ENCODE measurements at places on chromosomes 3 and 15.

DNA sequence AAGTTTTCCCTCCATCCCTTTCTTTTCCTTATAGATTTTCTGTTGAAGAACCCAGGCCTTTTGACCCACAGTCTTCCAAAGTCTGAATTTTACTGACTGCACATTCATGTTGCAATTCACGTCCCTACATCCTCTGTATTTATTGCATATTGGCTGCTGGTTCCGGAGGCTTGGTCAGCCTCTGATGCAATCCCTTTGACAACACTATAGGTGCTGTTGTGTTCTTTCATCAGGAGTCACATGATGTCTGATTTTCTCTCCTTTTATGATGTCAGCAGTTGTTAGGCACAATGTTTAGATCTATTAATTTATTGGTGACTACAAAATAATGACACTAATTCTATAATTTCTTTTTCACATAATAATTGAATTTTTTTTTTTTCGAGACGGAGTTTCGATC is 8.7 kb downstream of the CYP1A1 start:
- no peak for DNase-seq
- no peak overlapping the region for H3K27ac ChIP-seq
- no peaks in the 10 kb centered on the region for H3K27me3 ChIP-seq
- H3K36me3 ChIP-seq = no peaks in the 10 kb centered on the region

- H3K4me1 ChIP-seq = no peaks in the 10 kb centered on the region
- DNase-seq = peak; percentile 21
- H3K27ac ChIP-seq = no peak overlapping the region
- no peaks in the 10 kb centered on the region for H3K27me3 ChIP-seq
Observed at GRCh38 chr3:178562143-178562946, 26.1 kb downstream of the KCNMB2 start.

DNA sequence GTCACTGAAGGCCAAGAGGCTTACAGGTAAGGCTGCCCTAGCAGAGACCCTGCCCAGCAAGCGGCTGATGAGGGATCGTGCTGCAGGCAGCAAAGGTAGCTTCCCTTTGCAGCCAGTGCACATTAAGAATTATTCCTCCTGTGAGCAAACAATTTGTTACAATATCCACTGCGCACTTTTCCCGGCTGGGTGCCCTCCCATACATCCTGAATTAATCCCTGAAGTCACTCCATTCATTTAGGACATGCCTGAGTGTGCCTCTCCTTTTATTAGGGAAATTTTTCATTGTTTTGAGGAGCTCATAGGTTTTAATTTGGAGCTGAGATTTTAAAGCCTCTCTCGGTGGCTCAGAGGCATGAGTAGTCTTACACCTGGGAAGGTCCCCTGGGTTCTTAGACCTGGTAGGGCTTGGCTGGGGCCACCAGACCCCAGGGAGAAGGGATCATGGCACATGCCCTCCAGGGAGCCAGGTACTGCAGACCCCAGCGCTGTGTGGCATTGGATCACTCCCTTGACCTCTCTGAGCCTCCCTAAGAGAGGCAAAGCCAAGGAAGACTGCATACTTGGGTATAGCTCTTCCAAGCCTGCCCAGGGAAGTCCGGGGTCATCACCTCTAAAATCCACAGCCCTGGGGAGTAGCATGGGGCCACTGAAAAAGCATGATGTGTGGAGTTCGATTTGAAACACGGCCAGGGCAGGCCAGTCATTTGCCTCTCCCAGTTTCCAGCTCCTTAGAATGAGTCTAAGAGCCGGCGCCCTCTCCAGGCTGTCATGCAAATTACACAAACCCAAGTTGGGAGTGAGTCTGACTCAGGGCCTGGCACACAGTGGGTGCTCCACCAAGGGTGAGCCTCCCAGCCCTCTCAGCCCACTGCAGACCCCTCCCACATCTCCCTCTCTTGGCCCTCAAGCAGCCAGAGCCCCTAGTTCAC is 151.9 kb upstream of the LINGO1 start:
- no peak overlapping the region for H3K27ac ChIP-seq
- H3K36me3 ChIP-seq = no peaks in the 10 kb centered on the region
- no peaks in the 10 kb centered on the region for H3K27me3 ChIP-seq
- peak; percentile 59 for DNase-seq
- H3K4me1 ChIP-seq = no peaks in the 10 kb centered on the region

DNA sequence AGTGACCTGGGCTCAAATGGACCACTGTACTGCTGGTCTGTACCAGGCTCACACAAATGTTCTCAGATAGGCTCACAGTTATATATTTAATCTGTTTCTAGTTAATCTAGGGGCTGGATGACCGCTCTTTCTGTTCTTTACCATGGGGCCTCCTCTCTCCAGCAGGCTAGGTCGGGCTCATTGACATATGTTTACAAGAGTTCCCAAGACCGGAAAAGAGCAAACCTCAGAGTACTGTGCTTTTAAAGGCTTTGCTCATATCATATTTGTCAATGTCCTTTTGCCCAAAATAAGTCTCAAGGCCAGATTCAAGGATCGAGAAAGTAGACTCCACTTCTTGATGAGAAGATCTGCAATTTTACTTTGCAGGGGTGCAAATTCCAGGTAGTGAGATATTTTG is 348.0 kb upstream of the EPHA6 start:
- no peaks in the 10 kb centered on the region for H3K36me3 ChIP-seq
- H3K4me1 ChIP-seq = no peaks in the 10 kb centered on the region
- no peak overlapping the region for H3K27ac ChIP-seq
- H3K4me3 ChIP-seq = no peak overlapping the region

- H3K27ac ChIP-seq = no peak overlapping the region
- no peaks in the 10 kb centered on the region for H3K36me3 ChIP-seq
- no peak for DNase-seq
- no peak overlapping the region for H3K4me3 ChIP-seq
- H3K4me1 ChIP-seq = no peaks in the 10 kb centered on the region
- H3K27me3 ChIP-seq = no peaks in the 10 kb centered on the region
Observed at GRCh38 chr3:14554715-14555114, 14.6 kb upstream of the GRIP2 start.

DNA sequence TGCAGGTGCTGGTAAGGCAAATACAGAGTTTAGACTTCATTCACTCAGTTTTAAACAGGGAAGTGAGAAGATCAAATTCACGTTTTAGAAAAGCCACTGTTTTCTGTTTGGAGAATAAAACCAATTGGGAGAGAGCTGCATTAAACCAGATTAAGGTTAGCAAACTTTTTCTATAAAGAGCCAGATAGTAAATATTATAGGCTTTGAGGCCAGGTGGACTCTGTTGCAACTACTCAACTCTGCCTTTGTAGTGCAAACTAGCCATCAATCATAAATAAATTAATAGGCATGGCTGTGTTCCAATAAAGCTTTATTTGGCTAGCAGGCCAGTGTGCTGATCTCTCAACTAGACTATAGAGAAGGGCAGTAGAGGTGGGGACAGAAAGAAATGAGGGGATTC is 33.5 kb downstream of the SUCLG2 start:
- no peaks in the 10 kb centered on the region for H3K36me3 ChIP-seq
- no peak overlapping the region for H3K27ac ChIP-seq
- H3K4me3 ChIP-seq = no peak overlapping the region
- H3K27me3 ChIP-seq = no peaks in the 10 kb centered on the region

- H3K4me3 ChIP-seq = no peak overlapping the region
- no peak overlapping the region for H3K27ac ChIP-seq
- no peaks in the 10 kb centered on the region for H3K27me3 ChIP-seq
- DNase-seq = no peak
- no peaks in the 10 kb centered on the region for H3K36me3 ChIP-seq
Observed at GRCh38 chr15:82126346-82126745, 80.5 kb upstream of the MEX3B start.

GRCh38 chr3:71447197-71447596 is 136.3 kb downstream of the FOXP1 start:
- no peaks in the 10 kb centered on the region for H3K27me3 ChIP-seq
- no peak overlapping the region for H3K4me3 ChIP-seq
- no peaks in the 10 kb centered on the region for H3K4me1 ChIP-seq
- no peak for DNase-seq

GRCh38 chr3:188915127-188915526 is 256.6 kb upstream of the TPRG1 start:
- H3K36me3 ChIP-seq = no peaks in the 10 kb centered on the region
- H3K4me3 ChIP-seq = no peak overlapping the region
- H3K27me3 ChIP-seq = no peaks in the 10 kb centered on the region
- H3K4me1 ChIP-seq = peaks cover 7% of the 10 kb centered on the region
- H3K27ac ChIP-seq = no peak overlapping the region

DNA sequence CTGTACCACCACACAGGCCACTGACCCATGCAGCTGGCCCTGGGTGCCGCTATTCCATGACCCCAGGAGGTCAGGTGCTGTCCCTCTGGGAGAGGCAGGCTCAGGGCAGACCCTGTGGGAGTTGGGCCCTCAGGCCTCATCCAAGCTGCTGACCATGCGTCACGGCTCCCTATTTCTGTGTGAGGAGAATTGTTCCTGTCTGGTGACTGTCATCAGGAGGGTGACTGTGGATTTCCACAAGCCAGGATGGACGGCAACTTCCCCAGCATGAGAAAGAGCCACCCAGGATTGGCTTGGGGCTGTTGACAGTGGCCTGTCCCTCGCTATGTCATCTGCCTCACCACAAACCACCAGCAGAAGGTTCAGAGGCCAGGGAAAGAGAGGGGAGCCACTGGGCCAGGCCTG is 41.4 kb downstream of the ZDHHC19 start:
- DNase-seq = no peak
- H3K36me3 ChIP-seq = no peaks in the 10 kb centered on the region
- H3K4me1 ChIP-seq = no peaks in the 10 kb centered on the region
- no peak overlapping the region for H3K27ac ChIP-seq
- H3K27me3 ChIP-seq = no peaks in the 10 kb centered on the region

DNA sequence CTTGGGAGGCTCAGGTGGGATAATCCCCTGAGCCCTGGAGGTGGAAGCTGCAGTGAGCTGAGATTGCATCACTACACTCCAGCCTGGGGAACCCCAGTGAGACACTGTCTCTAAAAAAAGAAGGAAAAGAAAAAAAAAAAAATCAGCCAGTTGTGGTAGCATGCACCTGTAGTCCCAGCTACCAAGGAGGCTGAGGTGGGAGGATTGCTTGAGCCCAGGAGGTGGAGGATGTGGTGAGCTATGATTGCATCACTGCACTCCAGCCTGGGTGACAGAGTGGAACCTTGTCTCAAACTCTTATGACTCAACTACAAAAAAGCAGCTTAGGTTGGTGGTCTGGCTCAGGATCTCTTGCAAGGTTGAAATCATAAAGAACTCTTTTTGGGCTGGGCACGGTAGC is 19.3 kb upstream of the GPX1 start:
- no peaks in the 10 kb centered on the region for H3K27me3 ChIP-seq
- H3K4me1 ChIP-seq = no peaks in the 10 kb centered on the region
- DNase-seq = no peak
- peaks cover 7% of the 10 kb centered on the region for H3K36me3 ChIP-seq
- H3K4me3 ChIP-seq = no peak overlapping the region

DNA sequence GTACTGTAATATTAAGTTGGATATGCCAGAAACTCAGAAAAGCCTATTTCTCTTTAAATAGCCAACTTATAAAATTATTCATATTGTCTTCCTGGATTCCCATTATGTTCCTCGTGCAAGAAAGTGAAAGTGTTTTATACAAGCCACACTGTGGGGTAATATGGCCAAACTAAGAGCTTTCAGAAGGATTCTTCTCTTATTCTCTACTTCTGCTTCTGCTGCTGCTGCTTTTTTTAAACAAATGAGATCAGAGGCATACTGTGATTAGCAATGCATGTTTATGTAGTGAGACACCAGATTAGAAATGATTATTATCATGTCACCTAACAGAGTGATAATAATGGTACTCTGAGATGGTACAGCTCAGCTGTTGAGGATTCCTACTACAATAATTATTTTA is 1026.5 kb upstream of the CFAP20DC start:
- no peak overlapping the region for H3K27ac ChIP-seq
- H3K27me3 ChIP-seq = no peaks in the 10 kb centered on the region
- H3K36me3 ChIP-seq = no peaks in the 10 kb centered on the region
- no peak for DNase-seq

GRCh38 chr3:27322634-27323033 is 46.5 kb downstream of the NEK10 start:
- no peak for DNase-seq
- no peaks in the 10 kb centered on the region for H3K4me1 ChIP-seq
- H3K4me3 ChIP-seq = no peak overlapping the region

DNA sequence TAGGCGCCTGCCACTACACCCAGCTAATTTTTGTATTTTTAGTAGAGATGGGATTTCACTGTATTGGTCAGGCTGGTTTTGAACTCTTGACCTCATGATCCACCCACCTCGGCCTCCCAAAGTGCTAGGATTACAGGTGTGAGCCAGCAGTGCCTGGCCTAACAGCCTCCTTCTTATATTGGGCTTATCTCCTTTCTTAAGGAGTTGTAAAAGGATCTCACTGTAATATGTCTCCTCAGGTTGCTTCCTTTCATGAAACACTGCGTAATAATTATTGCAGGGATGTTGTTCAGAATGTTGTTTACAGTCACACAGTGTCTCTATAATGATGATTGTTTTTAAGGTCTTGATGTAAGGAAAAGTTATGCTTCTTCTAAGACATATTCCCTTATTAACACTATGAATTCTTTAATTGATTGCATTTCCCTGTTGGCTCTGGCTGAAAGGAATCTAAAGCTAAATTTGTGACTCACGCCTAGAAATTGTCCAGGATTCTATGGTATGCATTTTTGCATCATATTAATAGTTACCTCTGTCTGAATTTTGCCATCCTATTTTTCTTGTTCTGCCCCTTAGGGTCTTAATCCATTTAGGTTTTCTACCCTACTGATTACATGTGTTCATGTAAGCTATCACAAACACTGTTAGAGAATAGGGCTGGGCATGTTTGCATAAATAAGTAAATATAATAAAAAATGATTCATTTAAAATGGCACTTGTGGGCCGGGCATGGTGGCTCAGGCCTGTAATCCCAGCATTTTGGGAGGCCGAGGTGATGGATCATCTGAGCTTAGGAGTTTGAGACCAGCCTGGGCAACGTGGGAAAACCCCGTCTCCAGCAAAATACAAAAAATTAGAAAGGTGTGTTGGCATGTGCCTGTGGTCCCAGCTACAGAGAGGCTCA is 24.5 kb upstream of the RNF111 start:
- no peak overlapping the region for H3K4me3 ChIP-seq
- no peak for DNase-seq
- no peaks in the 10 kb centered on the region for H3K36me3 ChIP-seq
- H3K27me3 ChIP-seq = no peaks in the 10 kb centered on the region
- H3K4me1 ChIP-seq = no peaks in the 10 kb centered on the region

DNA sequence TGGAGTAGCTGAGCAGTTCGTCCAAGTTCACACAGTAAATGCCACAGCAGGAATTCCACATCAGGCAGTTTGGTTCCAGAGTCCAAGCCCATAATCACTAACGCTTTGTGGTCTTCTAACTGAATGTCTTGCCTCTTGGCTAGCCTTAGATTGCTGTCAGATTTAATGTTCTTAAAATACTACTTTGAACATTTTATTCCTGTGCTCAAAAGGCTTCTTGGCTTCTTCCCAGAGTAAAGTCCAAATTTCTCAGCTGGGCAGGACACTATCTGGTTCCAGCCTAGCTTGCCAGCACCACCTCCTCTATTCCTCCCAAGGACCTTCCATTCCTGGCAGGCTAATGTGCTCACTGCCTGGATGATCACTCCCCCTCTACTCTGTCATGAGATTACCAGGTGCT is 256.9 kb downstream of the SQOR start:
- H3K36me3 ChIP-seq = no peaks in the 10 kb centered on the region
- no peaks in the 10 kb centered on the region for H3K27me3 ChIP-seq
- no peak for DNase-seq
- no peak overlapping the region for H3K27ac ChIP-seq
- H3K4me3 ChIP-seq = no peak overlapping the region

Measured in mesendoderm (in vitro differentiated cells).